Activated CD8-positive, alpha-beta memory T cell treated with anti-CD3 and anti-CD28 coated beads for 24 hours (primary cell): ENCODE measurements at places on chromosomes 12 and 14.

DNA sequence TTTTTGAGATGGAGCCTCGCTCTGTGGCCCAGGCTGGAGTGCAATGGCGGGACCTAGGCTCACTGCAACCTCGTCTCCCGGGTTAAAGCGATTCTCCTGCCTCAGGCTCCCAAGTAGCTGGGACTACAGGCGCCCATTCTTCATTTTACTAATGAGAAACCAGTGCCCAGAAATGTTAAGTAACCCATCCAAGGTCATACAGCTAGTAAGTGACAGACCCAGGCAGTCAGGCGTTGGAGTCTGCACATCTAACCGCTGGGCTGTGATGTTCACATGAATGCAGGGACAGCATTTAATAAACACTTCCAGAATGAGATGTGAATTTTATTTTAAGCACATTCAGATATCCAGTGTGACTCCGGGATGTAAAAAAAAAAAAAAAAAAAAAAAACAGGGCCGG is 1.3 kb upstream of the TRIP11 start:
- peak; percentile 33 for DNase-seq

- DNase-seq = no peak
Measured at GRCh38 chr14:72404998-72405397, 472.8 kb downstream of the RGS6 start.

DNA sequence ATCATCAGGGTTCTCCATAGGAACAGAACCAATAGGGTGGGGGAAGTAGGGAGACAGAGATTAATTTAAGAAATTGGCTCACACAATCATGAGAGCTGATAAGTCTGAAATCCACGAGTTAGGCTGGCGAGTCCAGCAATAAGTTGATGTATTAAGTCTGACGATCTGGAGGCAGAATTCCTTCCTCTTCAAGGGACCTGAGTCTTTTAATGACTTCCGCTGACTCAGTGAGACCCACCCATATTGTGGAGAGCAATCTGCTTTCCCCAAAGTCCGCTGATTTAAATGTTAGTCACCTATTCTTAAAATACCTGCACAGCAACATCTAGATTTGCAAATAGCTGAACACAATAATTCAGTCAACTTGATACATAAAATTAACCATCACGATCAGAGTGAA is 97.8 kb downstream of the SPTSSA start:
- no peak for DNase-seq

DNA sequence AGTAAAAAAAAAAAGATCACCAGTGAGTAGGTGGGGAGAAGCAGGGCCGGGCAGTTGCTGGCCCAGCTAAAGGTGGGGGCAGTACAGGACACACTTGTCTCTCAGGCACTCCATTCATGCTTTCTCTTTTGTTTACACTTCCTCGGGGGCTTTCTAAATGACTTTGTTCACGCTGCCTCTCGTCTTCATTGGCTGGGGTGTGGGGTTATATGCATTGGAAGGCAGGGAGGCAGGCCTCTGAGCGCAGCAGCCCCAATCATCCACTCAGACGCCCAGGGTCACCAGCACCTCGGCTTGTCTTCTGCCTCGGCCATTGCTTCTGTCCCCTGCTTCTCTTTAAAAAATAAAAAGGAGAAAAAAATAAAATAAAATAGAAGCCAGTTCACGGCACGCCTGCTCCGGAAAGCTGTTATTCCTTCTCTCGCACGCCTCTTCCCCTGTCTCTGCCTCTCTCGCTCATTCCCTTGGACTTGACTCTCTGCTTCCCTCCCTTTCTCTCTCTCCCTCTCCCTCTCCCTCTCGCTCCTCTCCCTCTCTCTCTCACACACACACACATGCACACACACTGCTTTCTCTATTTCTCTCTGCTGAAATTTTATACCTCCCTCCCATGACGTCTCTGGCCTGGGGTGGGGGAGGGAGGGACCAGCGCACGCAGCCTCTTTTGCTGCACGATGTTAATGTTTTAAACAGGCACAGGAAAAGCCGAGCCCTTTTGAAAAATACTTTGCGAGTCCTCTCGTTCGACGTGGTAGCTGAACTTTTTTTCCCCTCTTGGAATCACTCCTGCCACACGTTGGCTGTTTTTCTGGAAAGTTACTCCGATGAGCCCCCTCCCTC is at the start of gene TGFB3:
TGFB3 (minus strand) TSS at position 570 of the 840 bp plus-strand sequence. CDS start 1,102 bp downstream, outside the sequence.
- peak; percentile 70 for DNase-seq

DNA sequence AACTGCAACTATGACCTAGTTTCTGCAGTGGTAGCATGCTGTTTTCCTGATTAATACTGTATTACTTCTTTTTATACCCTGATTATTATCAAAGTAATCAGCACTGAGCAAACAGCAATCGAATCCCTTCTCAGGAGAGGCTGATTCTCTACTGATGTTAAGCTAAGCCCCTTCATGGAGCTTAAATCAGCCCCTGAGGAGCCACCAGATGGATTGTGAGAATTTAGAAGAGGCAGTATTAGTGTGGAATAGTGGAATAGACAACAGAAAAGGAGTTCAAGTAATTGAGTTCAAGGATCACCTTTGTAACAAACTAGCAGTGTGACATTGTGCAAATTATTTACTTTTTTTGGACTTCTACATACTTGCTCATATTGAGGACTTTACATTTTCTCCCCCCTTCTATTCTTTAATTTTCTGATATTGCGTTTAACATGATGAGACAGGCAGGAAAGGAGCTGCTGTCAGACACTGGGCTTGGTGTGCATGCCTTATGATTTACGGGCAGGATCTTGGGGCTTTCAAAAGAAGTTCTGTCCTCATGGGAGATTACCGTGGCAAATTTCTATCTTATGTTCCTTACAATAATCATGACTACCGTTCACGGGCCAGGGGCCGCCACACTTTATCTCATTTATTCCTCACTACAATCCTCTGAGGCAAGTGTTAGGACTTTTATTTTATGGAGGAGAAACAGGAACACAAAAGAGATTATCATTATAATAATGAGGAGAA is 68.0 kb downstream of the PTPRR start:
- no peak for DNase-seq

DNA sequence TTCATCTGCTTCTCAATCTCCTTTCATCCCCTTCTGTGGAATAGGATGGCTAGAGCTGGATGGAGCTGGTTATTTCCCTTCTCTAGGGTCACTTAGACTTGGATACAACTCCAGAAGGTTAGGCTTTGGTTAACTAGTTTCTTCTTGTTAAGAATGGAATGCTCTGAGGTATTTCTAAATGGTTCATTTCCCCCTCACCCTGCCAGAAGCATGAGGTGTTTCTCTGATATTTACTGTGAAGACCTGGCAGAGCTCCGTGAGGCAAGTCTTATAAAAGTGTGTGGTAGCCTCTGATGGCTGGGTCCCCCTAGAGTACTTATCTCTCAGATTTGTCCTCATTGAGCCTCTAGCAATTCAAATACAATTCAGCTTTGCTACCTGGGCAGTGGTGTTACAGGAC is 207.9 kb downstream of the SLC16A7 start:
- DNase-seq = no peak

- no peak for DNase-seq
Measured at GRCh38 chr14:101370593-101371569, 190.4 kb upstream of the DIO3 start.

DNA sequence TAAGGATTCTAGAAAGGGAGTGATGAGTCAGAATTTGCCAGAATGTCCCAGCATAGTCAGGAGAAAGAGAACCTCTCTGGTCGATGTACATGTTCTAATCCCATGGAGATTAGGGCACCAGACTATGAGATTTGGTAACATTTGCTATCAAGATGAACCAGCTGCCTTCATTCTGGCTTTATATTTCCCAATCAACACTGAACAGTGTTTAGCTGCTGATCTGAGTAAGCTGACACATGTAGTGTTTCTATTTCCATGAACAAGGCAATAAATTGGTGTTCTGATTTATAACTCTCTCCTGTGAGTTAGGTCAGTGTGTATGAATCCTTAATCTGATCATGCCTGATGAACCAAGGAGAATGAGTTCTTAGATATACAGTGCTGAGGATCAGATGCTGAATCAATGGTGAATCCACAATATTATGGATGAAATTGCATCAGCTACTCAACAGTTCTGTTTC is 158.0 kb upstream of the AMIGO2 start:
- DNase-seq = no peak

GRCh38 chr14:50260511-50260910 is 29.1 kb upstream of the SOS2 start:
- DNase-seq = no peak

GRCh38 chr12:124524231-124524925 is 43.0 kb downstream of the NCOR2 start:
- DNase-seq = no peak

GRCh38 chr14:21227981-21228380 is 41.3 kb downstream of the HNRNPC start:
- no peak for DNase-seq

DNA sequence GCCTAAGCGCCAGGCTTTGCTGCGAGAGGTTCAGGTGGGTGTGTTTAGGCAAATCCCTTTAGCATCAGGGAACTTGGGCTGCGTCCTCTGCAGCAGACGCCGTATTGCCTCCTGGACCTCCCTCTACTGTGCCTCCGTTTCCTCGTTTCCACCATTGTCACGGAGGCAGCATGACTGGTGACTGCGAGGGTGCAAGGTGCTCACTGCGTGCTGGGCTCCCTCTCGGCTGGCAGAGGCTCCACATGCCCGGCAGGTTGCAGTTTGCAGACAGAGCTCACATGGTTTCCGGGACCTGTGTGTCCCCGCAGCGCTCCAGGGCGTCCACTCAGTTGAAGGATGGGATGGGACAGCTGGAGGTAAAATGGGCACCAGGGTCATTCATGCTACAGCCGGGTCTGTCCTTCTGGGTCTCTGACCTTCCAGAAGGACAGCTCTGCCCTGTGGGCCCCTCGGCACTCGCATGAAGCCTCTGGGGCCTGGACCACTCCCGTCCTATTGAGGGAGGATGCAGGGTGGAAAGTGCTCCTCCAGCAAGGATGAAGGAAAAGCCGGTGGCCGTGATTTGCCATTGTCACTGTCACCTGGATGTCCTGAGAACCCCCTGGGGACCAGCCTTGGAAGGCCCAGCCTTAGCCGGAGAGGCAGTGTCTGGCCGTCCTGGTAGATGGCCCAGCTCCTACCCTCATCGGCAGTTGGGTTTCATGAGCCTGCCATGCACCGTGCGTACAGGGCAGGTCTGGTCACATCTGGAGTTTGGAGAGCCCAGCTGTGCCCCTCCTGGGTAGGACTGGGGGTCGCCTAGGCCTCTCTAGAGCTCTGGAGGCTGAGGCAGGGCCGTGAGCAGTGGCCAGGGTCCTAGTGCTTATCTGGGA is 146.5 kb downstream of the KIF26A start:
- no peak for DNase-seq

DNA sequence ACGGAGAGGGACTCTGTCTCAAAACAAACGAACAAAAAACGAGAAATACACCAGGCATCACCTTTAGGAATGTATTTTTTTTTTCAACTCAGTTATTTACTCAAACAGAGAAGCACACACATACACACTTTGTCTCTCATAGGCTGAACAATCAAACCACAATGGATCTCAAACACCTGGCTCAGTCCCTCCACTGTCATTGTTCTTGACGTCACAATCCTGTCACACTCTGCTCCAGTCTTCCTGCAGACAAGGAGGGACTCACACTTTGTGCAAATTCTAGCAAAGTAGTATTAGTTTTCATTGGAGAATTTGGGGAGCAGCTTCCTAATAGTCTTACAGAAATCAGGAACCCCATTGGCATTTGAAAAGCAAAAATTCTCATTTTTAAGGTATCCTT is 727.8 kb downstream of the BCL11B start:
- DNase-seq = no peak

- DNase-seq = no peak
Measured at GRCh38 chr12:132089407-132089910, 54.7 kb downstream of the DDX51 start.

DNA sequence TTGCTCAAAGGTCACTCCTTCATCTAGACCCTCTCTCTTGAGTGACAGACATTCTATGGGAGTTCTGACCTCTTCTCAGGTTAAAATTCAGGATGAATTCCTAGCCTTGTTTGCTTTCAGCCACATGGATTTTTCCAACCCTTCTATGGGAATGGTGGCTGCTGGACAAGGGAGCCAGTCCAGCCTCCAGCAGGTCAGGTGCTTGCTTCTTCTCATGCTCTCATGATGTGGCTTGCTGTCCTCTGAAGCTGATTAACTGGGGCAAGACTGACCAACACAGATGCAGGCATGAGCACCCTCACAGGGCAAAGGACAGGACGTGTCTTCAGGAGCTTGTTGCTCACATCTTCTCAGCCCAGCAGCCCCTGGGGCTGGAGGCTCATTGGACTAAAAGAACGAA is 97.2 kb upstream of the SLC35F4 start:
- no peak for DNase-seq

- peak; percentile 48 for DNase-seq
Measured at GRCh38 chr14:101723061-101723595, 38.4 kb upstream of the PPP2R5C start.

- no peak for DNase-seq
Measured at GRCh38 chr14:32757568-32757967, 181.1 kb upstream of the NPAS3 start.

DNA sequence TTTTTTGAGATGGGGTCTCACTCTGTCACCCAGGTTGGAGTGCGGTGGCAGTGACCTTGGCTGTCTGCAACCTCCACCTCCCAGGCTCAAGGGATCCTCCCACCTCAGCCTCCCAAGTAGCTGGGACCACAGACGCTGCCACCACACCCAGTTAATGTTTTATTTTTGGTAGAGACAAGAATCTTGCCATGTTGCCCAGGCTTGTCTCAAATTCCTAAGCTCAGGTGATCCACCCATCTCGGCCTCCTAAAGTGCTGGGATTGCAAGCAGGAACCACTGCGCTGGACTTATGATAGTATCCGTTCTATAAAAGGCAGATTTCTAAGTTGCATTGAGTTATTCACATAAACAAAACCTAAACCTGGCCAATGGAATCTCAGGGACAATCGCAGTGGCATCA is 321.1 kb upstream of the PRICKLE1 start:
- no peak for DNase-seq

DNA sequence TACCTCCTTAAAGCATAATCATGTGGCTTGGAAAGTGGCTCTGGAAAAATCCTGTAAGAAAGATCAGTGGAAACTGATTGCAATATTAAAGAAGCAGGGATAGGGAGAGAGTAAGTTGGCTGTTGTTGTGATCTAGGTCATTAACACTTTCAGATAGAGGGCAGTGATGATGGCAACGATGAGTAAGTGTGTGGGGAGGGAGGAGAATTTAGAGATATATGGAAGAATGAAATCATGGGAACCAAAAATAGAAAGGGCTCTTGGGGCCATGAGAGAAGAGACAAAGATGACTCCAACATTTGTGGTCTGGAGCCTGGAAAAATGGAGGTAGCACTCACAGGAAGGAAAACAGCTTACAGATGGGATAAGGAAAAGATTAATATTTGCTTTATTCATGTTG is 23.3 kb downstream of the SNRPF start:
- no peak for DNase-seq

DNA sequence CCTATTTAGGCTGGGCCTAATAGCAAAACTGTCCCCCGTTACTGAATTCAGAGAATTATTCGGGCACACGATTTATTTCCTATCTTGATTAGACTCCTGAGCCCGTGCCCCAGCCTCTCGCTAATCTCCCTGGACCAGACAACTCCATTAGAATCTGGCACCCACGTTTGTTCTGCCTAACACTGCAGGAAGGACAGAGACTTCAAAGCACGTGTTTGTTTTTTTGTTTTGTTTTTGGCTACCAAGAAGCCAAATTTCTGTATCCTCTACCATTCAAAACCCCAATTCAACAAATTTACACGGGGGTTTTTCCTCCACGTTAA is 4.8 kb downstream of the USP44 start:
- no peak for DNase-seq

GRCh38 chr14:74552623-74553022 is 59.1 kb downstream of the ISCA2 start:
- DNase-seq = no peak
